Chondrocyte (in vitro differentiated cells): ENCODE measurements at places on chromosomes 6 and 20.

DNA sequence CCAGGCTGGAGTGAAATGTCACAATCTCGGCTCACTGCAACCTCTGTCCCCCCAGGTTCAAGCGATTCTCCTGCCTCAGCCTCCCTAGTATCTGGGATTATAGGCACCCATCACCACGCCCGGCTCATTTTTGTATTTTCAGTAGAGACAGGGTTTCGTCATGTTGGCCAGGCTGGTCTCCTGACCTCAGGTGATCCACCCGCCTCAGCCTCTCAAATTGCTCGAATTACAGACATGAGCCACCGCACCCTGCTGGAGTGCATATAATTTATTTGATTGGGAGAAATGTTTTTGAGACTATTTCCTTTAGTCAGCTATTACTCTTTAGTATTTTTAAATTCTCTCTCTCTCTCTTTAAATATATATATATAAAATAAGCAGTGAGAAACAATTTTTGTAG is 29.8 kb downstream of the FAM83B start:
- DNase-seq, result no peak

GRCh38 chr6:161273274-161273751 is 548 bp downstream of the AGPAT4 start:
- no peak for DNase-seq

DNA sequence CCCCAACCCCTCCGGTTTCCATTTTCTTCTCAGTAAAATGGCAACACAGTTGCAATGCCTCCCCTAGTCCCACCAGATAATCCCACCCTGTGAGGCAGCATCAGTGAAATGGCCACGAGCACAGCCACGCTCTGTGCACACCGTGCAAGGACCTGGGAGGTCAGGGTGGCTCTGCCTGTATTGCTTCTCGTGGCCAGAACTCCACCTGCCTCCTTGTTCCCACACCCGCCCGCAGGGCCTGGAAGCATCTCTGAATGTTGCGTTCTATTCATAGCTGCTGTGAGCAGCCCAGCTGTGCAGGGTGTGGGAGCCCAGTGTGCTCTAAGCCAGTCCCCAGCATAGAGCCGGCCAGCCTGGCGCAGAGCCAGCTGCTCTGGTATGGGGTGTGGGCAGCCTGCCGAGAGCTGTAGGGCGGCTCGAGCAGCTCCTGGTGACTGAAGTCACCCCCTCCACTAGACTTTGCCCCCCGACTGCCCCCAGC is 161.1 kb downstream of the DLL1 start:
- peak; percentile 93 for DNase-seq

DNA sequence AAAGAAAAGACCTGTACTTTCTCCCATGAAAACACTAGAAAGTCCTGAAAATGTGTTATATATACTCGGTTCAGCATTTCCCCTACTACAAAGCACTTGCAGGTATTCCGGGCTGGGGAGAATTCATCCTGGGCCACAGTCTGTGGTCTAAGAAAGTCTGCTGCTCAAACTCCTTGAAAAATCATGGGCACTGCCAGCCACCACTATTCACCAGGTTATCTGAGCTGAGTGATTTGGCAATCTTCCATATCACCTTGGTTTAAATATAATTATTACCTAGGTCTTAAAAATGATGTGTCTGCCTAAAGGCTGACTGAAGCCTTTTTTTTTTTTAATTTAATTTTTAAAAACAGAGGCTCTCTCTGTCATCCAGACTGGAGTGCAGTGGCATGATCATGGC is 11.3 kb downstream of the FKBP5 start:
- no peak for DNase-seq
